Endothelial cell (in vitro differentiated cells): ENCODE measurements at places on chromosomes 3 and 15. TPM values are rescaled to one million over a fixed set of nuclear protein-coding genes. Genes with fewer than 3 reads are reported as not detected.

Gene ZCWPW2
- 0.80 TPM for total RNA-seq

Gene OR5K2
- not detected for total RNA-seq

DNA sequence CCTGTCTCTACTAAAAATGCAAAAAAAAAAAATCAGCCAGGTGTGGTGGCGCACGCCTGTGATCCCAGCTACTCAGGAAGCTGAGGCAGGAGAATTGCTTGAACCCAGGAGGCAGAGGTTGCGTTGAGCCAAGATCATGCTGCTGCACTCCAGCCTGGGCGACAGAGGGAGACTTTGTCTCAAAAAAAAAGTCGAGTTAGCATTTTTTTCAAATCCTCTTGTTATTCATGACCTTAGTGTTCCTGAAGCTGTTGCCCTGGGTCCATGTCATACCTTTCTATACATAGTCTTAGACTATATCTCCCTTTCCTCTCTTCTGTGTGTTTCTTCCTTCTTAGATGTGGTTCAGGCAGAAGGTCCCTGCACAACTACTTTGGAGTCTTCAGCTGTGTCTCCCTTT lies 6.4 kb downstream of the FMN1 start:
- no peak overlapping the region for H3K4me3 ChIP-seq
- H3K4me1 ChIP-seq: no peaks in the 10 kb centered on the region
- H3K27me3 ChIP-seq: peaks cover 7% of the 10 kb centered on the region

DNA sequence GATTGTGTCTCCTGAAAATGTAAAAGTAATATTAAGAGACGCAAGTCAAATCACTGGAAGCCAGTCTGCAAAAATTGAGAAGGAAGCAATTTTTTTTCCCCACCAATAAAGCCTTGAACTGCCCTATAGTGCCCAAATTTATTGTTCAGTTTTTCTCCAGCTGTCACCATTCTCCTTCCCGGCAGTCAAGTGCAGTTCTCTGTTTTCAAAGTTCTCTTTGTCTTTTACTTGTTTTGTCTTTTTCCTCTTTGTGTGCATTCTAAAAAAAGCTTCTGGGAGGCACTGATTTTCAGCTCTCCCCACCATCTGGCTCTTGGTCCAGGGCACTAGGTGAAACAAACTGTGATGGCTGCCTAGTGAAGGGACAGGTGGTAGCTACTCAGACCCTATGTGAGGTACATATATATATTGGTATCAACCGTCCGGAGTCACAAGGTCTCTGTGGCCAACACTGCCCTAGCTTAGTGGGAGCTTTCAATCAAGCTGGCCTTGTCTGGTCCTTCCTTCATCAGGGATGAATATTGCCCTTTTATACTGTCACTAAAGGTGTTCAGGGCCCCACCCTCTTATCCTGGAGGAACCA lies 6.1 kb upstream of the CLRN1 start:
- H3K4me3 ChIP-seq: no peak overlapping the region
- peaks cover 3% of the 10 kb centered on the region for H3K27me3 ChIP-seq
- H3K27ac ChIP-seq: no peak overlapping the region

DNA sequence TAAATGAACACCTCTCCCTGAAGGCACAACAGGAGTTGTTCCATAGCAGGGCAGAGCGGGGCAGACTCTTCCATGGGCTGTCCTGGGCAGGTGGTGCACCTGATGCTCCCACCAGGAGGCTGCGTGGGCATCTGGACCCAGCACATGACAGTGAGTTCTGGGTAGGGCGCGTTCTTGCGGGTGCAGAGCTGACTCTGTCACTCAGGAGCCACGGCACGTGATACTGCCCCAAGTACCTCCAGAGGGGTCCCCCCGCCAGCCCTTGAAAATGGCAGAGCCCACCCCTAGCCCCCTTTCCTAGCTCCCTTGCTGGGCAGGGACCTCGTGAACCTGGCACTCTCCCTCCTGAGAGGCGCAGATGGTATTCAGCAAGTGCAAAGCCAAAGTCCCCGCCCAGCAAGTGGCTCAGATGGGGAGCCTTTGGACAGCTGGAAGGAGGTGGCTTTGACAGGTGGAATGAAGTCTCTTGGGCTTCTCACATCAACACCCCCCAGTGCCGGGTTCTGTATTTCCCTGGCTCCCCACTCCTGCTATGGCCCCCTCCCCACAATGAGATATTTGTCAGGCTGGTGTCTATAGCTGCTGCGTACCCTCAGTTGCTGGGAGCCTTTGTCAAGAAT lies 172.1 kb downstream of the TBC1D2B start:
- H3K4me1 ChIP-seq: no peaks in the 10 kb centered on the region
- no peak overlapping the region for H3K27ac ChIP-seq
- H3K27me3 ChIP-seq: peaks cover 4% of the 10 kb centered on the region
- no peaks in the 10 kb centered on the region for H3K36me3 ChIP-seq
